ENCODE measurements at places on chromosomes 12 and 14.

GRCh38 chr12:114836609-114837008, 152.6 kb upstream of the TBX3 start:
- DNase-seq = no peak

DNA sequence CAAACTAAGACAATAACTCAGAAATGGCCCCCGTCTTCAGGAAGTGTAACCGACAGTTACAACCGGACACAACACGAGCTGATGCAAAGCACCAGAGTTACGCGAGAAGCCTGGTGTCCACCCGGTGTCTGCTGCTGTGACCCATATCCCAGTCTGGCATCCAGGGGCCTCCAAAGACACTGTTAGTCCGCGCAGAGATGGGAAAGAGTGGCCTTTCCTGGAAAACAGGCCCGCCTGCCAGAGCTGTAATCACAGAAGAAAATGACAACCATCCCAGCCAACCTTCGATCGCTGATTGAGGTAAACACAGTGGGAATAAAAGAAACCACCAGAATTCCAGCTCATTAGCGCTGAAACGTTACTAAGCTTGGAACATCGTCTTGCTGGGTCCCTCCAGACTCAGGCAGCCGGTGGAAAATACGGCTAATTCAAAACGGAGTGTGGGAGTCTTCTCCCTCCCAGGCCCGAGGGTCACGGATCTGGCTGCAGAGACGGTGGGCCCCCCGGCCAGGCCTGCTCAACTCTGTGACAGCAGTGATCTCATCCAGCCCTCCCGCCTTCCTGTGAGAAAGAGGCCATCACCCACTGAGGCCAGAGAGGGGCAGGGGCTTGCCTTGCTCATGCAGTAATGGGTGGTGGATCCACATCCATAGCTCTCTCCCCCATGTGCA, 273.9 kb upstream of the RTL1 start:
- DNase-seq = no peak

GRCh38 chr14:66944872-66945271, 244.4 kb upstream of the GARIN2 start:
- DNase-seq = no peak

DNA sequence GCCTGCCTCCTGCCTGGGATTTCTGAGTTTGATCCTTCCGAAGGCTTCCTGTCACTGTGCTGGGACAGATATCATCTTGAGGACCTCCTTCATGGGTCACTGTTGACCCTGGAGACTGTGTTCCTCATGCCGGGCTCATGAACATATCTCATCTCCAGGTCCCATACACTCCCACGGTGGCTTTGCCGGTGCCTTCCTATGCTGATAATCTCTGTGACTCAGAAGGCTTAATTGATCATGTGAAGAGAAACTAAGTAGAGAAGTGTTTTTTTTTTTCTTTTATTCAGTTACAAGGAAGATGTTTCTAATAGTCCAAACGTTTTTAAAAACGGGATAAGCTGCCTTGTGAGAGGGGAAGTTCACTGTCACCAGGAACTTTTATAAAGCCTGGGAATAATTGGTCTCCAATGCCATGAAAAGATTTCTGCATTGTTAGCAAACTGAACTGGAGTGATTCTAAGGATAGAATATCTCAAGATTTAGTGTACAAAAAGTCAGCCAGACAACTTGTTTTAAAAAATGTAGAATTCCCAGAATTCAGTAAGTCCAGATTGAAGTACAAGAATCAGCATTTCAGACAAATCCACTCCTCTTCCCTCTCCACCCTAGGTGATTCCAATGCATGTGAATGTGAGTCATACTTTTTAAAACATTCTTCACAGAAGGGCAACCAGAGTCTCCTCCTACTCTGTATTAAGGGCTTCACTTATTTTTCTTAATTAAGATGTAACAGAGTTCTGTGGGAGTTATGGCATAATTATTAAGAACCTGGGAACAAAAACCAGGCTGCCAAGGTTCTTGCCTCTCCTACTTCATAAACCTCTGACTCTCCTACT, 139.8 kb upstream of the LGR5 start:
- no peak for DNase-seq

DNA sequence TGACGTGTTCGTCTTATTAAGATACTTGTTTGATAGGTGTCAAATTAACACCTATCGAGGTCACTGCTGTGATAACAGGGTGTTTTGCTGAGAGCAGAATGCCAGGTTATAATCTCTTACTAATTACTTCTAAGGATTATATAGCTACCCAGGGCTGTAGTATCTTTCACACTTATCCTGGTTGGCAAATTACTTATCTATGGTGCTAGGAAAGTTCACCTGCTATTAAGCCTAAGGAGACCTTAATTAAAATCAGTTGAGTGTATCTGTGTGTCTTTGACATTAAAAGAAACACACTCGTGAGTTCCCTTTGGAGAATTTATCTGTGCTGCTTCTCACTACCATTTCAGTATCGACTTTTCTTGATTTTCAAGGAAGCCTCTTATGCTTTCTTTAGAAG, 301.6 kb upstream of the SLC16A7 start:
- DNase-seq = no peak

- no peak for DNase-seq
Measured at GRCh38 chr12:71846322-71846940, 6.9 kb downstream of the TBC1D15 start.

- DNase-seq = peak; percentile 83
Measured at GRCh38 chr12:132904718-132905328, 17.4 kb upstream of the CHFR start.

GRCh38 chr14:42110167-42110566, 503.5 kb downstream of the LRFN5 start:
- DNase-seq = no peak

- DNase-seq = no peak
Measured at GRCh38 chr12:32457251-32458025, 58.1 kb downstream of the FGD4 start.

DNA sequence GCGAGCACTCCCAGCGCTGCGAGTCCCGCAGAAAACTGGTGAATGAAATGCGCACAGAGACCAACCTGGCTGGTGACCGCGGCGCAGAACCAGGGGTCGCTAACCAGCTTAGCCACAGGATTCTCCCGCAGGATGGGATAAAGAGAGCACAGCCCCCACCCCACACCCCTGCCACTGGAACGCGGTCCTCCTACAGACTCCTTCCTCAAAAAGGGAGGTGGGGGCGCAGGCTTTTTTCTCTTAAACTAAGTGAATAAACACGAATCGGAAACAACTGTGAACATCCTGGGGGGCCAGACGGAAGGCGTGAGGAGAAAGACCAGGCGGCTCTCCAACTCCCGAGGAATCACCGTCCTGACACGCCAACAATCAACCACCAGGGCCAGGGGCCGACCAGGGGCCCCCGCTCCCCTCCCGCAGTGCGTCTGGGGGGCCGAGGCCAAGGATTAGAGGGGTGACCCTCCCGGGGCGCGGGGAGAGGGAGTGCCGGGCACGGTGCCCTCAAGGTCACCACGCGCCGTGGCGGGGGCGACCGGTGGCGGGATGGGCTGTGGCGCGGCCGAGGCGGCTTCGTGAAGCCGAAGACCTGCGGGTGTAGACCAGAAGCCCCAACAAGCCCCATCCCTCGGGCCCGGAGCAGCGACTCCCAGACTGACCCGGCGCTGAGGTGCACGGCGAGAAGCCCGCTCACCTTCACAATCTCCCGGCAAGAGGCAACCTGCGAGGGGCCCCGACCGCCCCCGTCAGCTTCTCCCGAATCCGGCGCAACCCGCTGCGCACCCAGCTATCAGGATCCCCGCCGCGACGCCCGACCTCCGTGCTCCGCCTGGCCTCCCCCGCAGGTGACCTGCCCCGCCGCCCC, 704 bp downstream of the ATP2B1 start:
- DNase-seq = no peak

GRCh38 chr12:95443459-95443858, 30.5 kb upstream of the METAP2 start:
- DNase-seq = no peak

- DNase-seq = no peak
Measured at GRCh38 chr12:64160021-64160710, 61.9 kb downstream of the KICS2 start.

DNA sequence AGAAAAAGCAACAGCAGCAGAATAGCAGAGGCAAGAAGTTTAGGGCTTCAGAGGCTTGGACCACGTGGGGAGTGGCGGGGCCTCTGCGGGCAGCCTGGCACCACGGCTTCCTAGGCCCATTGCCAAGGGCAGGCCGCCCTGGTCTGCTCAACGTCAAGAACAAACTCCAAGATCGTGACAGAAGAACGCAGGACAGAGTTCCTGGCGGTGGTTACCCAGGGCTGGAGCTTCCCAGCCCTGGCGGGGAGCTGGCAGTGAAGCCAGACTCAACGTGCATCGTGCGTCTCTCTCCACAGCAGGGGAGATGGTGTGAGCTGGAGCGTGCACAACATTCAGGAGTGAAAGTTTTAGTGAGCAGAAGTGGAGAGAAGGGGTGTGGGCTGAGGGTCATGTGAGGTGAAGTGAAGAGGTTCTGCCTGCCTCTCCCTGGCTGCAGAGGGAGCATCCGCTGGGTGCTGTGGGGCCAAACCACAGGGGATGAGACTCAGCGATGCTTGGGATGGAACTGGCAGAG, 13.9 kb upstream of the CACNA2D4 start:
- DNase-seq = no peak

DNA sequence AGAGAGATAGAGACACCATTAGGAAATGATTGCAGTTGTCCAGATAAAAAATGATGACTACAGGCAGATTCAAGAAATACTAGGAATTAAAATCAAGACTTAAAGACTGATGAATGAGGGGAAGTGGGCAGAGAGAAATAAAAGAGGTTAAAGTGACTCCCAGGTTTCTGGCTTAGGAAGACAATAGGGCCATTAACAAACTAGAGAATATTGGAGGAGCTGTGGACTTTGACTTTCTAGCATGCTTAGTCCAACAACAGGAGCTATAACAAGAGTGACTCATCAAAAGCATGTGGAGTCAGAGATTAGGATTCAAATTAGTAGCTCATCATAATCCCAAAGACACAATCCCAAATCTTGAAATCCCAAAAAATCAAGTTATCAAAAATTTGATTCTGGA, 101.5 kb downstream of the BMP4 start:
- DNase-seq = no peak

DNA sequence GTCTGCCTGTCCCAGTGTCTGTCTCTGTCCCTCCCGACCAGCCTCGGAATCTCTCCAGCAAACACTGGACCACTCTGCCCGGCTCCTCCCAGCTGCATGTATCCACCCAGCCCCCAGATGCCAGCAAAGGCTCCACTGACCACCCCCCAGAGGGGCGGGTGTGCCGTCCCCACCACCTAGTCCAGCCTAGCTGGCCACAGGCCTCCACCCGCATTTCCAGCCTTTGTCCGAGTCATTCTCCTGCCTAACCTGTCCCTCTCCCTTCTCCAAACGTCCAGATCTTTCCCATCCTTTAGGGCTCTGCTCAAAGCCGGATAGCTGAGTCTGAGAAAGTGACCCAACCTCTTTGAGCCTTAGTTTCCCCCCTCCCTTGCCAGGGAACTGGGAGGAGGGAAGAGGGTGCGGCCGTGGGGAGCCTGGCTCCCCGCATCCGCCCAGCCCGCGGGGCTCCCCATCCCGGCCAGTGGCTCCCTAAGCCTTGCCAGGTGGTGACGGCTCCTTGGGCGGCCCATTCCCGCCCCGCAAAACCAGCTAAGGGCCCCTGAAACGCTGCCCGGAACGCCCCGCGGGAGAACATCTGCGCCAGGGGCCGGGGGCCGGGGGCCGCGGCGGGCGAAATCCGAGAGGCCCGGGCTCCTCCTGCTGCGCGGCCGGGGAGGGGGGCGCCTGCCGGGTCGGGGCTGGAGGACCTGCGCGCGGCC, 34.6 kb upstream of the ANKRD9 start:
- no peak for DNase-seq

DNA sequence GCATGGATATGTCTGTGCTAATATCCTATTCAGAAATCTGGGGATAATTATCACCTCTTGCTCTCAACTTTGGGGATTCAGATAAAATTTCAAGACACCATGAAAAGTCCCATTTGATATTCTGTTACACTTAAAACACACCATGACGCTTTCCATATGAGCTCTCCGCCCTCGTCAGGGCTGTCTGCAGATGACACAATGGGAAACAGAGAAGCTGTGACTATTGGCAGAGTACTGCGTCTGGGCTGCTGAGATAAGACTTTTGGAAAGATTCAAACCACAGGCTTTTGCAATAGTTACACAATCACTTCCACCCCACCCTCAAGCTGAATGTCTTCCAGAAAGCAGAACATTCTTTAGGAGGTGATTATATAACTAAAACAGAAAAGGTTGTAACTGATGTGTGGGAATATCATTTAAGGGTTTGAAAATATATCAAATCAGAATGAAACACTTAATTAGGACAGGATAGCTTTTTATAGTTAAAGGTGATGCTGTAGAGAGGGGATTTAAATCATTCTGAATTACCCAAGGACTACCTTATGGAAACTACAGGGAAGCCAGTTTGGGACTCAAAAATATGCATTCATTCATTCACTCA, 75.3 kb upstream of the TMPO start:
- DNase-seq = no peak

DNA sequence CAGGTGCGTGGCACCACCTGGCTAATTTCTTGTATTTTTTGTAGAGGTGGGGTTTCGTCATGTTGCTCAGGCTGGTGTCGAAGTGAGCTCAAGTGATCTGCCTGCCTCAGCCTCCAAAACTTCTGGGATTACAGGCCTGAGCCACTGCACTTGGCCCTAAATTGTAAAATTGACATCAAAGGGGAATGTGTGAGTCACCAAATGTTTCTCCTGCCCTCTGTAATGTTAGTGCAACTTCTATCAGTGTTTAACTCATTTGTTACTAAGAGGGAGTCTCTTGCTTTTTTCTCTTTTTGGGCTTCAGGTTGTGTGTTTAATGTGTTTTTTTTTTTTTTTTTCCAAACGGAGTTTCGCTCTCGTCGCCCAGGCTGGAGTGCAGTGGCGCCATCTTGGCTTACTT, 2.3 kb downstream of the TULP3 start:
- no peak for DNase-seq

GRCh38 chr12:6274231-6275221, 36.0 kb upstream of the PLEKHG6 start:
- DNase-seq = no peak

GRCh38 chr12:121355818-121356217, 3.6 kb upstream of the ANAPC5 start:
- DNase-seq = no peak

DNA sequence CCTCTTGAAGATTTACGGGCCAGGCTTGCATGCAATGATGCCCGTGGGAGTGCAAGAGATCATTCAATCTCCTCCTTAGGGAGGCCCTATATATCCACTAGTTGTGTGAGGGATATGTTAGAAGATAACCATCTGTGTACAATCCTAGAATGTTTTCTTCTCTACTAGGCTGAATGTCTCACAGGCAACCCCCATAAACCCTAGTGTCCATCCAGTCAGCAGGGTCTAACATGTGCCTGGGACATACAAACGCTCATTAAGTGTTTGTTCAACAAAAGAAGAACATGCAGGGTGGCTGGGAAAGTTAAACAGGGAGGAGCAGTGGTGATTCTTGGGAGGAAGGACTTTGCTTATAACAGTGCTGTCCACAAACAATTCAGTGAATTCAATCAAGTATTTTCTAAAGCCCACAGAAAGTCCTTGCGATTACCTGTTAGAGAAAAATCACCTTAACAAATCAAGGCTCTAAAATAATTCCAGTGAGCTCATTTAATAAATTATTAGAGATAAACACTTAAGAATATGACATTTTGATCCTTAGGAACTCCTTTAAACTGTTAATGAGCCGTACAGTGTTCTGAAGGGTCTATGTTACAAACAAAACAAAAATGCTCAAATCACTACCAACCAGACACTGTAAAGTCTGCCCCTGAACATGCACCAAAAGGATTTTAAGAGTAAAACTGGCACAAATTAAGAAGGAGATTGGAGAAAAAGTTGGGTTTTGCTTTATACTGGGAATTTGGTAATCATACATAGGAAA, 96.6 kb upstream of the FERMT2 start:
- no peak for DNase-seq

- DNase-seq = no peak
Measured at GRCh38 chr12:20455001-20455706, 86.8 kb downstream of the PDE3A start.
